ENCODE measurements at places on chromosomes 7 and 10.

DNA sequence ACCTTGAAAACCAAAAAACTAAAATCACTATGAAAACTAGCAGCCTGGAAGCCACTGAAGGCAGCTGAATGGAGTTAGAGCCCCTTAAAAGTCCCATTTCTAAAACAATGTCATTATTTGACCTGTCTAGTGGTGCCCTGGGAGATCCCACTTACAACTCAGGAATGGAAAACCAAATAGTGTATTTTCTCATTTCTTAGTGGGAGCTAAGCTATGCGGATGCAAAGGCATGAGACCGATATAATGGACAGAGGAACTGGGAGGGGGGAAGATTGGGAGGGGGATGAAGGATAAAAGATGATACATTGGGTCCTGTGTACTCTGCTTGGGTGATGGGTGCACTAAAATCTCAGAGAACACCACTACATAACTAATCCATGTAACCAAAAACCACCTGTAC is 9.8 kb upstream of the GIMAP2 start:
- DNase-seq: no peak

DNA sequence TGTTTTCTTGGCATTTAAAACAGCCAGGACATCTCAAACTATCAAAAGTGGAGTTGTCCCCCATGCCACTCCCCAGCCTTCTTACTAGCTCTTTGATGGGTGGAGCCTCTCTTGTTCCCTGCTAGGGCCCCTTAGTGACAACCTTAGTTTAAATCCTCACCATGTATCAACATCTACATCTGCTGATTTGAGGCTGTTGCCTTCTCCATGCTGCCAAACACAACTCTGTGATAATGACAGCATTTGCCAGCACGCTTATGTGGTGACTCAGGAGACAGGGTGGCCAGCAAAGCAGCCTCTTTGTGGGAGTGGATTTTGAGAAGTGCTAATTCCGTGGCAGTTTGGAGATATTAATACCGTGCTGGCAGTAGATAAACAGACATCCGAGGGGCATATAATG is 145.4 kb downstream of the LRRC4 start:
- DNase-seq: peak; percentile 35

GRCh38 chr7:7857143-7857583 is 111.4 kb upstream of the GLCCI1 start:
- DNase-seq: no peak

GRCh38 chr7:130364451-130364850 is 15.8 kb upstream of the CPA1 start:
- no peak for DNase-seq

DNA sequence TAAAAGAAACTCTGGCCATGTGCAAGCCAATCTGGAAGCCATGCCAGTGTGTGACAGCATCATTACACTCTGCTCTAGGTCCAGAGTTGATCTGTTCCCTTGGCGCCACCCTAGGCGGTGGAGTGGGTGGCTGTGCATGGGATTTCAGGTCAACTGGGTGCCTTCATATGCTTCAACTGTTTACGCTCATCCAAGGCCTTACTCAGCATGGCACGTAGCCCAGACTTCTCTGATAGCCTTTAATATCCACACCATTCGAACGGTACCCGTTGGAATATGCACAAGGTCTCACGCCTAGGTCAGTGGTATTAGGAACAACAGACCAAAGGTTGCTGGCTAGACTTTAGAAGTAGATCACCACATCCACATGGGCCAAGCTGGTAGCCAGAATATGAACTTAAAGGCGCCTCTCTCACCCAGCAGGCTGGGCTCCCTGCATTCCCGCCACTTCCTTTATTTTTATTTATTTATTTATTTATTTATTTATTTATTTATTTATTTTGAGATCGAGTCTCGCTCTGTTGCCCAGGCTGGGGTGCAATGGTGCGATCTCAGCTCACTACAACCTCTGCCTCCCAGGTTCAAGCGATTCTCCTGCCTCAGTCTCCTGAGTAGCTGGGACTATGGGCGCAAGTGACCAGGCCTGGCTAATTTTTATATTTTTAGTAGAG is 18.7 kb upstream of the ACHE start:
- no peak for DNase-seq

DNA sequence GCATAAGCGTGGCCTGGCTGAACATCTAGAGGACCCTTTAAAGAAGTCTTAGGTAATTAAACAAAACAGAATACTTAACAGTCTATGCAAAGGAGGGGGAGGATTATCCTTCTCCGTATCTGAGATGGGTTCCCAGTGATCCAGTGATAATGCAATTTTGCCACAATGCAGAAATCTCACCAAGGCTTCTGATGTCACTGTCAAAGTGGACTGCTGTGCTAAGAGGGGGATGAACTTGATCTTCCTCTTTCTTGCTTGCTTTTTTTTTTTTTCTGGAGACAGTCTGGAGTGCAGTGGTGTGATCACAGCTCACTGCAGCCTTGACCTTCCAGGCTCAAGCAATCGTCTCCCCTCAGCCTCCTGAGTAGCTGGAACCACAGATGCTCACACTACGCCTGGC is 30.8 kb downstream of the GATA3 start:
- DNase-seq: no peak

DNA sequence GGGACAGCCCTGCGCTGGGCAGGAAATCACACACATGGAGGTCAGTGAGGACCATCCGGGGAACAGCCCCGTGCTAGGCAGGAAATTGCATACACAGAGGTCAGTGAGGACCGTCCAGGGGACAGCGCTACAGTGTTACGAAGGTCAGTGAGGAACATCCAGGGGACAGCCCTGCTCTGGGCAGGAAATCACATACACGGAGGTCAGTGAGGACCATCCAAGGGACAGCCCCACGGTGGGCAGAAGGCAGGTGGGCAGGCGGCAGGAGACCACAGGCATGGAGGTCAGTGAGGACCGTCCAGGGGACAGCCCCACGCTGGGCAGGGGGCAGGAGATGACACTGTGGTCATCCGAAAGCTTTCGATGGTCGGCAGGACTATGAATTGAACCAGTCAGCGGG is 79.7 kb downstream of the PTPRN2 start:
- DNase-seq: no peak

DNA sequence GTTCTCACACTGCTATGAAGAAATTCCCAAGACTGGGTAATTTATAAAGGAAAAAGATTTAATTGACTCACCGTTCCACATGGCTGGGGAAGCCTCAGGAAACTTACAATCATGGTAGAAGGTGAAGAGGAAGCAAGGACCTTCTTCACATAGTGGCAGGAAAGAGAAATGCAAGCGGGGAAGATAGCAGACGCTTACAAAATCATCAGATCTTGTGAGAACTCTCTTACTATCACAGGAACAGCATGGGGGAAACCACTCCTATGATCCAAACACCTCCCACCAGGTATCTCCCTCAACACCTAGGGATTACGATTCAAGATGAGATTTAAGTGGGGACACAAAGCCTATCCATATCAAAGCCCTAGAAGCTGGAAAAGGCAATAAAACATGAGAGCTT is 130.8 kb downstream of the MDFIC start:
- DNase-seq: no peak

DNA sequence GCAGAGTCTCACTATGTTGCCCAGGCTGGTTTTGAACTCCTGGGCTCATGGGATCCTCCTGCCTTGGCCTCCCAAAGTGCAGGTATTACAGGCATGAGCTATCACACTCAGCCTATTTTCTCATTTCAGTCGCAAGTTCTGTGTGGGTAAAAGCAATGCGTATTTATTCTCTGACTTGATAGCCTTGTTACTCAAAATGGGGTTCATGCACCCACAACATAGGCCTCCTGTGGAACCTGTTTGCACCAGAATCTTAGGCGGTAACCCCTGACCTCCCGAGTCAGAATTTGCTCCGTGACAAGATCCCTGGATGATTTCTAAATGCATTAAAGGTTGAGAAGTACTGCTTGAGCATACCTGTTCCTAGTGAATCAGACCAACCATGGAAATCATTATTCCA is 7.3 kb downstream of the IL2RA start:
- DNase-seq: no peak

- DNase-seq: no peak
Measured at GRCh38 chr10:58775960-58776567, 263.4 kb downstream of the BICC1 start.

DNA sequence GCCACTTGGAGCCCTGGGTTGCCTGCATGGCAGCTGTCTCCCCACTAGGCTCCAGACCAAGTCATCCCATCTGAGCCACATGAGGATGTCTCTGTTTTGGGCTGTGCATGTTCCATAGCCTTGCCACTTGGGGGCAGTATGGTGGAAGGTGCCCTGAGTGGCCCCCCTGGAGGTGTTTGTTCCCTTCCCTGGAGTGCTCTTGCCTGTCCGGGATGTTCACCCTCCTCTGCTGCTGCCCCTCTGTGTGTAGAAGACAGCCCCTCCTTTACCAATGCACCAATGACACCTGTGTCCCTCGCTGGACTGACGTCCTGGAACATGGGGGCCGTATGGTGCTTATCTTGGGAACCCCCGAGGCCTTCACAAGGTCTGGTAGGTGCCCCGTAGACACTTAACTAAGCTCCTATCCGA is 100.2 kb downstream of the ACTR3B start:
- DNase-seq: no peak

DNA sequence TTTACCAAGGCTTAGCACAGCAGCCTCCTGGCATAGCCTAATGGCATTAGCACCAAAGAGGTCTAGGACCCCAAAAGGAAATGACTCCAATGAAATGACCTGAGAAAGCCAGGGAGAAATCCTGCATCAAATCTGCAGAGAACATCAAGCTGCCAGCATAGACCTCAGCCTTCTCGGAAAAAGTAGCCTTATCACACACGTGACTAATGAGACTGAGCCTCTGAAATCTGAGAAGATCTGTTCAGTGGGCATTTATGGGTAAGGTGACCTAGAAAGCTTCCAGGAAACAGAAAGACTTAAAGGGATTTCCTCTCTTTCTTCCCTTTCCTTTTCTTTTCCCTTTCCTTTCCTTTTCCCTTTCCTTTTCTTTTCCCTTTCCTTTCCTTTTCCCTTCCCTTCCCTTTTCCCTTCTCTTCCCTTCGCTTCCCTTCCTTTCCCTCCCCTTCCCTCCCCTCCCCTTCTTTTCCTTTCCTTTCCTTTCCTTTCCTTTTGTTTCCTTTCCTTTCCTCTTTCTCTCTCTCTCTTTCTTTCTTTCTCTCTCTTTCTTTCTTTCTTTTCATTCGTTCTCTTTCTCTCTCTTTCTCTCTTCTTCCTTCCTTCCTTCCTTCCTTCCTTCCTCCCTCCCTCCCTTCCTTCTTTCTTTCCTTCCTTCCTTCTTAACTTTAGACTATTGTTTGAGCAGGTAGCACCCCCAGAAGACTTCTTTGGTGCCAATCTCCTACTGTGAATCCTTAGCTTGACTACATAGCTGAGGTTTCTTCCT is 23.1 kb upstream of the PTTG1IP2 start:
- no peak for DNase-seq

DNA sequence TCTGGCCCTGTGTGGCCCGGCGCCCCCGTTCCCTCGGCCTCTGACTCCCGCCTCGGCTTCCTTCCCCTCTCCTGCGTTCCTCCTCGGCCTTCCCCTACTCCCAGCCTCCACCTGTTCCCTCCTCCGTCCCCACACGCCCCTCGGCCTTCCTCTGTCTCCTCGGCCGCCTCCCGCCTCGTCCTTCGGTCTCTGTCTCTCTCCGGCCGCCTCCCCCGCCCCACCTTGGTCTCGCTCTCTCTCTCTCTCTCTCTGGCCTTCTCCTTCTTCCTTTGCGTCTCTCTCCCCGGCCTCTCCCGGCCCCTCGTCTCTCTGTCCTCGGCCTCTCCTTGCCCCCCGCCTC is 588 bp downstream of the GET4 start:
- no peak for DNase-seq

All from anterior cingulate cortex (tissue), 58 donors.